ENCODE measurements at places on chromosomes 6 and 20.

- no peak for DNase-seq
These were observed 1.7 kb downstream of the SLC22A3 start for GRCh38 chr6:160349814-160350350.

- DNase-seq, result no peak
These were observed 5.6 kb upstream of the BTBD3 start for GRCh38 chr20:11912013-11912658.

DNA sequence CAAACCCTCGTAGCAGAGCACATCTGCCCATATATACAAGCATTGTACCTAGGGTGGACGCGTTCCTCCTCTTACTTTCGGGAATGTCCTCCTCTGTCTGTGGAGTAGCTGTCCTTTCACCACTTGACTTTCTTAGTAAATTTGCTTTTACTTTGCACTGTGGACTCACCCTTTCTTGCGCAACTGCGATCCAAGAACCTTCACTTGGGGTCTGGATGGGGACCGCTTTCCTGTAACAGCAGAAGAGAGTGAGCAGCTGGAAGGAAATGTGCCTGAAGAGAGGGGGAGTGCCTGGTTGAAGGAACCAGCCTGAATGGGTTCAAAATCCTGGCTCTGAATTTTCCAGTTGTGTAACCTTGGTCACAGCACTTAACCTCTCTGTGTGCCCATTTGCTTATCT lies 40.1 kb upstream of the PMEPA1 start:
- no peak for DNase-seq

GRCh38 chr6:150600301-150601017 lies 774 bp downstream of the PLEKHG1 start:
- peak; percentile 43 for DNase-seq

DNA sequence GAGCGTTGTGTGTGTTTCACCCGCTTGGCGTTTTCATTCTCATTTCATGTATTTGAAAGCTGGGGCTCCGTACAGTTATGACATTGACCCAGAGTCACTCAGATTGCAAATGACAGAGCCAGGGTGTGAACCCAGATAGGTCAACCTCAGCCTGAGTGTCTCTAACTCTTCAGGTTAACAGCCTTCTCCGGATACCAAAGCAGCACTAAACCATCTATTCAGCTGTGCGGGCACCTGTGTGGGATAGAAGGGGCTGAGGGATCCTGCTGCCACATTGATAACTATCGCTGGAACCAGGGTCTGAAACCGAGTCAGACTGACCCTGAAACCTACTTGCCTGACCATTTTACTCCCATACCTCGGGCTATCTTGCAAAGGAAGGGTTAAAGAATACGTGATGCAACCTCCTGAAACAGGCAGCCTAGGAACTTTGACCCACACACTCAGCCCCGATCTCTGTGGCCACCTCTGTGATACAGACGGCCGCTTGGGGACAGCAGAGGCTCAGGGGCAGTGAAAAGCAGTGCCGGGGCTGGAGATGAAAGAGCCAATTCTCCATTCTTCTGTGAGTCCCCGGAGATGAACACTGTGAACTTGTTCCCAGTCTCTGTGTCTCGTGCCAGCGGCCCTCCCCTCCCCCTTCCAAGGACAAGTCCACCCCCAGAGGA lies 233.5 kb upstream of the QKI start:
- DNase-seq, result peak; percentile 98

All from globus pallidus (tissue), 1 donor.